ENCODE measurements at places on chromosomes 7 and 10.

- no peak for DNase-seq
These were observed 105.3 kb upstream of the TNRC18 start for GRCh38 chr7:5528815-5529442.

DNA sequence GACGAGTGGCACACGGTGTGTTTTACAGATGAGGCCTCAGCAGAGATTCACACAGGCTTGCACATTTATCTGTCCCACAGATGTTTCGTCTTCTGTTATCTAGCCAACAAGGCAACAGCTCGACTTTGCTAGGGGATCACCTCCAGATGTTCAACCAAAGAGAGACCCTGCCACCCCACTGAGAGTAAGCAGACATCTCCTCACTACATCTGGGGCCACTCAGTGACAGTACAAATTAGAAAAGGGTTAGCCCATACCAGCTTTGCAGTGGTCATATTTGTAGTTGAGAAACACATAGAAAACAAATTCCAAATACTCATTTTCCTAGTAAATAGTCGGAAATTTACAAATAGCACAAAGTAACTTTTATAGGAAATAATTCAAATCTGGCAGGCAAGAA, 164.2 kb downstream of the HDAC9 start:
- no peak for DNase-seq

DNA sequence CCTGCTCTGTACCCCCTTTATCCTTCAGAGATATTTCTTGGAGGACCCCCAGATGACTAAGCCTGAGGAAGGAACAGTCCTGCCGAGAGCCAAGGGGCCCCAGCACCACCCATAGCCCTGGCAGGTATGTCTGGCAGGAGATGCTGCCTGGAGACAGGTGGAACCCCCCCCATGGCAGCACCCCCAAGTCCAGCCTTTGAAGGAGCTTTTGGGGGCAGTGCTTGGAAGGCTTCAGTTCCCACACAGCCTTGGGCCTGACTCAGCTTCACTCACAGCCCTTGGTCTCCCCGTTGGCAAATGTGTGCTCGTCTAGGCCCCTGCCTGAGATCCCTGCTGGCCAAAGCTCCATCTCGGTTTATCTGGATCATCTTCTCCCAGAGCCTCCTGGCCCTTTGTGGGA, 23.0 kb upstream of the PCBD1 start:
- no peak for DNase-seq

- DNase-seq, result no peak
These were observed 4.2 kb downstream of the INHBA start for GRCh38 chr7:41698726-41699125.

DNA sequence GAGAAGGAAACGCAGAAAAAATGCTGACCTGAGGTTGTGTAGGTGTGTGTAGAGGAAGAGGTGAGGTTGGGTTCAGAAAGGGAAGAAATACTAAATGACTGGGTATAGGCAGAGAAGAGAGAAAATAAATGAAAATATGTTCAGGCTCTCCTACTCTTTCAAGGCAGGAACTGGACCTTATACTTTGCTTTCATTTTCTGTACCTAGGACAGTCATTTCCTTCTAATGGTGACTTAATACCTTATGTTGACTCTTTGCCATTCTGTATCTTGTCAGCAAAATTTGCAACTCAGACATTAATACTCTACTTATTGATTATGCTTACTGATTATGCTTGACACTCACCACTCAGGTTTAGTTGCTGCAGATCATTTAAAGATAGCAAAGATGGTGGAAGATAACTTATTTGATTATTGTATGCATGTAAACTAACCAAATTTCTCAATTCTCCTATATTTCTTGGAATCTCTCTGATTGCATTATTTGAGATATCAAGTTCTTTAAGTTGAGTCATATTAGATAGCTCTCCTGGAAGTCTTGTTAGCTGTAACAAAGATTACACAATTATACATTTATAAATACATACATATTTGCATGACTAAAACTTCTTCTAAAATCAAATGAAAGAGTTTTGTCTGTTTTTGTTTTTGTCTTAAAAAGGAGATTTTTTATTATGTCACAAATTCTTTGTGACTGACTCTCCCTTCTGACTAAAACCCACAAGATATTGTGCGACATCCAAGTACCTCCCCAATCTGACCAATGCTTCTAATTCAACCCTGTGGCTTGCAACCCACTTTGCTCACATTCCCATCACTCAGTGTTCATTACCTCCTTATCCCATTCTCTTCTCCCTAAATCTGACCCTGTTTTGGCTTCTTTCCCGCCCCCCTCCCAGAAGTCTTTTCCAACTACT, 20.0 kb downstream of the LRRD1 start:
- DNase-seq, result no peak

DNA sequence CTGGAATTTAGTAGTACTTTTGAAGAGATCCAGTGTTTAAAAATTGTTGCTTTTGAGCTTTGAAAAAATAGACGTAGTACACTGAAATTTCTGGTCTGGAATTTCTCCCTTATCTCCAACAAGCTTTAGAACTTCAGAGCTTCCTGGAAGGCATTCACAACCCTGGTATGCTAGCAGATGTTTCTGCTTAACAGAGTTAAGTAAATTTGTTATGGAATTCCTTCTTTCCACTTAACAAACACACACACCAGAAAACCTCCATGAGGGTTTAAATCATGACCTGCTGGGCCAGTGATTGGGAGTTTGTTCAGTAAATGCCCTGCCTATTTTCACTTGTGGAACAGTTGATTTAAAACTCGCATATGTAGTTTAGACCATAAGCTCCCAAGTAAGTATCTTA, 13.7 kb downstream of the ASB15 start:
- DNase-seq, result no peak

All from iPS-NIHi11 (cell line).